ENCODE measurements at places on chromosomes 2 and 18.

GRCh38 chr2:70808983-70809958 lies 11.1 kb downstream of the CLEC4F start:
- no peak for DNase-seq

DNA sequence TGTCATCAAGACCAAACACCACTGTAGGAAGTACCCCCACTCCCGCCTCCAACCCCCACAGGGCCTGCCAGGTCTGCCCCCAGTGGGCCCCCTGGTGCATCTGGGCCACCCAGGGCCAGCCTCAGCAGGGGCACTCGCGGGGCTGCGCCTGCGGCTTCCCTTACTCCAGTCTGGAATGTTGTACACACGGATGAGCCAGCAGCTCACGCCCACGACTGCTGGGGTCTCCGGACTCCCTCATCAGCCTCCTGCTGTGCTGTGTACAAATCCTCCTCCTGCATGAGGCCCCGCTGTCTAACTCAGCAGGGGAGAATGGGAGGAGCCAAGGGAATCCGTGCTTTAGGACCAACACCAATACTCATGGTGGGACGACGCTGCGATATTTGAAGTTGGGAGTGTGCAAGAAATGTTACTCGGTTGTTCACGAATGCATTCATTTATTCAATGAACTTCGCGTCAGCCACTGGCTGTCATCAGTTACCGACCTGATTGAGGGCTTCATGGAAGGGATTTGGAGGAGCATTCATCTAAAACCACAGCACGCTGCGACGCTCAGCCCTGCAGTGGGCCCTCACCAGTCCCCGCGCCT lies 654 bp upstream of the ASB1 start:
- peak; percentile 9 for DNase-seq

GRCh38 chr2:18910843-18911242 lies 321.5 kb upstream of the NT5C1B start:
- no peak for DNase-seq

DNA sequence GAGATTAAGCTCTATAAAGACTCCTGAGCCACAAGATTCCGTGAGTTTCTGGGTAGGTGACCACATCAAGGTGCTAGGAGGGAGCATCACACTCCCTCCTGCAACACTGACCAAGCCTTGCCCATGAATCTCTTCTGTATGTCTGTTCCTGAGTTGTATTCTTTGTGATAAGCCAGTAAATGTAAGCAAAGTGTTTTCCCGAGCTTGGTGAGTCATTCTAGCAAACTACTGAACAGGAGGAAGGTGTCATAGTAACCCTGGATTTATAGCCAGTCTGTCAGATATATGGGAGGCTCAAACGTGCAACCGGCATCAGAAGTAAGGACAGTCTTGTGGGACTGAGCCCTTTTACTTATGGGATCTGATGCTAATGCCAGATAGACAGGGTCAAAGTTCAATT lies 346.1 kb upstream of the KYNU start:
- no peak for DNase-seq

- DNase-seq = no peak
Observed at GRCh38 chr2:72388263-72388662, 240.6 kb upstream of the CYP26B1 start.

GRCh38 chr2:240304746-240305161 lies 130.7 kb upstream of the GPC1 start:
- no peak for DNase-seq

DNA sequence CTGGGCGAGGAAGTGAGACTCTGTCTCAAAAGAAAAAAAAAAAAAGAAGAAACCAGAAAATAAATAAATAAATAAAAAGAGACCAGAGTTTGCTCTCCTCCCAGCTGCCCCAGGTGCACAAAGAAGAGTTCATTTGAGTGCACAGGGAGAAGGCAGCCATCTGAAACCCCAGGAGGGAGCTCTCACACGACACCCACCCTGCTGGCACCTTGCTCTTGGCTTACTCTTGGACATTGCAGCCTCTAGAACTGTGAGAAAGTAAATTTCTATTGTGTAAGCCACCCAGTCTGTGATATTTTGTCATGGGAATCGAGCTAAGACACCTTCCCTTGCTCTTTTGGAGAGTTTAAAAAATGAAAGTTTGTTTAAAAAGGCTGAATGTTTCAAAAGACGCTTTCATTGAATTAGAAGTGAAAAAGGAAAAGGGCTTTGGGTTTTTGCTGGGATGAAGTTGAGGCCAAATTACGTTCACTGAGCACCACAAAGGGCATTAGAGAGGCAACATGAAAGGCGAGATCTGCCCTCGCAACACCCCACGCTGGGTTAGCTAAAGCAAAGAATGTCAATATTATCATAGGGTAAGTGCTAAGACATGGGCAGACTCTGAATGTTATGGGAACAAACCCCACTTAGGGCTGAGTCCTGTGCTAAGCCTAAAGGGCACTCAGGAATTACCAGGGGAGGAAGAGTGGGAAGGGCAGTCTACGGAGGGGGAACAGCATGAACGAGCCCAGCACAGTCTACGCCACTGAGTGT lies 128.9 kb upstream of the RIOK3 start:
- DNase-seq = no peak

DNA sequence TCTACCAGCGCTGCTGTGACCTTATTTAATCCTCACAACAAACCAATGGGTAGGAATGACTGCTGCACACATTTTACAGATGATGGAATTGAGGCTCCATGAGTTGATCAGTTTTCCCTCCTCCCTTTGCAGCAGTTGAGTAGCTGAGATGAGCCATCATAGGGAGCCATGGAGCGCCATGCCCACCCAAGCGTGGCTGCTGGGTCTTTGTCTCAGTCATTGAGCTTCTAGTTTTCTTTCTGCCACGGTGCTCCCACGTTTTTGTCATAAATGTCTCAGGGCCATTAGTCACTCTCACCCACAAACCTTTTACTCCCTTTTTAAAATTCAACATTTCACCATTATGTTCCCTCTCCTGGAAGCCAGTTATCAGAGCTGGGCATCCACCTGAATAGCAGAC lies 45.8 kb downstream of the TMEM17 start:
- DNase-seq = no peak

DNA sequence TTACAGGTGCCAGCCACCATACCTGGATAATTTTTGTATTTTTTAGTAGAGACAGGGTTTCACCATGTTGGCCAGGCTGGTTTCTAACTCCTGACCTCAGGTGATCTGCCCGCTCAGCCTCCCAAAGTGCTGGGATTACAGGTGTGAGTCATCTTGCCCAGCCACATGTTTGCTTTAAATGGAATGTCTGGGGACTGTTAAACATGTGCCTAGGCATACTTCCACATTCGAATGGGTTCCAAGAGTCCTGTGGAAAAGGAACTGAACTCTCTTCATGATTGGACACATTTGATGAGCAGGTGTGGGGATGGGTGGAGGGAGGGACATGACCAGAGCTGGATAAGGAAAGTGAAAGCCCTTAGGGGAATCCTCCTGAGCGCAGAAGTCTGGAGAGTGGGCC lies 58.4 kb upstream of the GREB1L start:
- DNase-seq = no peak

- DNase-seq = no peak
Observed at GRCh38 chr2:216688731-216689340, 6.5 kb downstream of the IGFBP5 start.

DNA sequence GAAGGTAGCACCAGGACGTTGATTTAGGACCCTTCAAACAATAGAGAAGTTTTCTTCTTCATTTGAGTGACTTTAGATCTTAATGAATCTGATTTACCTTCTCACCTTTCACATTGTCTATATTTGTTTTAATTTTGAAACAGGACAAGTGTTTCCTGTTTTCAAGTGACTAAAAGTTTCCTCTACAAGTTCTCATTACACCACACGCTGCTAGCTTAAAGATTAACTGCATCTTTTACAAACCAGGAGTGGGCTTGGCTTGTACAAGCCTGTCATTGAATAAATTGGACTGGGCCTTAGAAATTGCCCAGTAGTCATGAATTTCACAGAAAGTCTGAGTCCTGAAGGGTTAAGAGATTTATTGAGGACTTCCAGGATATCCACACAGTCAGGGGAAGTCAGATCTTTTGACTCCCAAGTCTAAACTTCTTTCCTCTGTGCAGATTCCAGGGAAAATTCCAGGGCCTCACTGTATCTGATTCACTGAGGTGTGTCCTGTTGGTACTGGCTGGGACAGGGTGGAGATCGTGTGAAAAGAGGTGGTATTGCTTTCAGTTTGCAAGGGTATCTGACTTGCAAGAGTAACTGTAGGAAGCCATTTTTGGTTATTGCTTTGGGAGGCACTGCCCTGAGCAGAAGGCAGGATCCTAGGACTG lies 3.4 kb downstream of the SGPP2 start:
- DNase-seq = no peak

DNA sequence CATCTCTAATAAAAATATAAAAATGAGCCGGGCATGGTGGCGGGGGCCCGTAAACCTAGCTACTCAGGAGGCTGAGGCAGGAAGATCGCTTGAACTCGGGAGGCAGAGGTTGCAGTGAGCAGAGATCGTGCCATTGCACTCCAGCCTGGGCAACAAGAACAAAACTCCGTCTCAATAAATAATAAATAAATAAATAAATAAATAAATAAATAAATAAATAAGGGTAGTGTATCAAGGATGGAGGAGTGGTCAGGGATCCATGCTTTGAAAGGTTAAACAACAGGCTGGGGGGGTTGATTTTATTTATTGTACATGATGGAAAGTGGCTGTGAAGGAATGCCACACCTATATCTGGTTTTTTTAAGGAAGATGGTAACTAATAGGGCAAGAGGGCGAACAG lies 63.2 kb downstream of the AP1S3 start:
- DNase-seq = no peak

- DNase-seq = no peak
Observed at GRCh38 chr2:20666304-20667150, at the start of gene GDF7. Gene GDF7, plus strand, starts transcription at chr2:20667144. Its CDS starts 96 bp downstream, at chr2:20667240.

DNA sequence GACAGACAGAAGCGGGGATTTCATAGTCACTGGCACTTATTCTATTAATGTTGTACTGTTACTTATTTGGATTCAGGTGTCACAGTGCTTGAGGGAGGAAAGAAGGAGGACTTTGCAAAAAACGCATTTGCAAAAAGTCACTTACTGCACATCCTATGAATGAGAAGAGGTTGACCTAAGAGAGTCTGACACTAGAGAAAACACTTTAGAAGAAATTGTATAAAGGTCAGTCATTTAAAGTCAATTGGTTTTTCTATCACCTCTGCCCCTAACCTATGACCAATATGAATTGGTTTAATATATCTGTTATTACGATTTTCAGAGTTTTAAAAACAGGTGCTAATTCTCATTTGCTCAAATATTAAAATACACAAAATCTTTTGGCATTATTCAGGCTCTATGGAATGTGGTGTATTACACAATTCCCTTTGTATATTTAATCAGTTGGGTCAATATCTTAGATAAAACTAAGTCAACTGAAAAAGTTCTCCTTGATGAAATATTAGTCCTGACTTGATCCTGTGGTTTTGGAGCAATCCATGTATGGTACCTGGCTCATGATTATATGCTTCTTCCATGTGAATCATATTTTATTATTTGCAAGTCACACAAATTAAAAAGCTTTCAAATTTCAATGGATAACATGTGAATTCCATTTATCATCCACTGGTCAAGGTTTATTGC lies 157.4 kb downstream of the CDH2 start:
- DNase-seq = no peak

DNA sequence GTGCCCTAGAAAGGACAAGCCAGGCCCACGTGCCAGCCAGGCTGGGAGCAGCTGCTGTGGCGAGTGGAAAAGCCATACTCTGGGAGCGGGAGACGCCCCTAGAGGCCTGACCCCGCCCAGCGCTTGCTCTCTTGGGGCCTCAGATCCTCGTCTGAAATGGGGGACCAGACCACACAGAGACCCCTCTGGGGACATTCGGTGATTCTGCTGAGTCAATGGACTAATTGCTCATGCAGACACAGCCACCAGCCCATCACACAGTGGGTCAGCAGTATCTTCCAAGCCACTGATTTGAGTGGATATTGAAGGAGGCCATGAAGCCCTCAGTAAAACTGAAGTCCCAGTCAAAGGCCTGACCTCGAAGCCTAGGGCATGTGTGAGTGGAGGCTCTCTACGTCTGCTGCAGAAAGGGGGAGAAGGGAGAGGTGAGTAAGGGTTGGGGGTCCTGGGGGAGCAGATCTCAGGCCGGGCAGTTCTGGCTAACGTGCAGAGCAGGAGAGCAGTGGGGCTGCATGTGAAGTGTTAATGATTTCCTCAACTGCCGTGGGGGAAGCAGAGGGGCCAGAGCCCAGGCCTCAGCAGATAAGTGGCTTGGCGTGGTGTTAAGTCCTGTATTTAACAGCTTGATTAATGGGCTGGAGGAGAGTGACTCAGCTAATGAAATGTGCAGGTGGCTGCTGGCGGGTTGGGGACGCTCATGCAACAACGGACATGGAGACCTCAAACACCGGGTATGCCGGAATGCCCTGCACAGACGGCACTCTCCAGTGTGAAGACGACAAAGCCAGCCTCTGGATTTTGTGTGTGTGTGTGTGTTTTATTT lies 104.4 kb upstream of the TWIST2 start:
- DNase-seq = peak; percentile 2

GRCh38 chr2:138495384-138495783 lies 6.2 kb upstream of the SPOPL start:
- no peak for DNase-seq

DNA sequence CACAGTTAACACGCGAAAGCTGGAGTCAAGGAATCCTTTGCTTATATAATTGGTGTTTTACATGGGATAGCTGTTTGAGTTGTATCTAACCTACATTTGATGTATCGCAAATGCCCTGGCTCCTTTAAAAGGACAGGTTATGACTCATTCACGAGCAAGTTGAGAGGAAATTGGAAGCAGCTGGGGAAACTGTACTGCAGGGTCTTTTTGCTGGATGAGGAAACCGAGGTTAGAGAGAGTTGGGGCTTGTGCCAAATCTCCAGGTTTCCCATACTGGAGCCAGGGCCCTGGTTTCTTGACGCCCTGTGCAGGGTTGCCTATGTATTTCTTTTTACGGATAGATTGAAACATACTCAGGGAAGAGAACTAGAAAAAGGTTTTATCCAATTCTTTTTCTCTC lies 60.0 kb upstream of the SPTBN1 start:
- DNase-seq = no peak

- DNase-seq = no peak
Observed at GRCh38 chr18:78517328-78517727, 462.3 kb upstream of the SALL3 start.

DNA sequence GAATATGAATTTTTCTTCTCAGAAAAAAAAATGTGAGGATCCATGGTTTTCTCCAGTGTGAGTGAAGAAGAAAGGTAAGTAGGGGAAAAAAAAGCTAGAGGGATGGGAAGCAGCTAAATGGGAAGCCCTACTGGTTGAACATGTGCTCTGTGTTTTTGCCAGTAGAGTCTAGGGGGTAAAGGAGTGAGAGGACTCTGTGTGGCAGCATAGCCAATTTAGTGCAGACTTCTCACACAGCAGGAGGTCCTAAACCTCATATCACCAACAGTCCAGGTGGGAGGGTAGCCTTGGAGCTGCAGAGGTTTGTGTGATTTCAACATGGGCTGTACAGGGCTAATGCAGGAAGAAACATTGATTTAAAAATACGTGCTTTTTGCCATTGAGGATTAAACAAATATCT lies 334.5 kb upstream of the SPHKAP start:
- DNase-seq = no peak

GRCh38 chr2:11995456-11995855 lies 249.0 kb downstream of the LPIN1 start:
- no peak for DNase-seq

GRCh38 chr18:582465-582864 lies 2.3 kb downstream of the CETN1 start:
- no peak for DNase-seq
